ENCODE measurements at places on chromosomes 5 and 9. TPM values are rescaled to one million over a fixed set of nuclear protein-coding genes. Genes with fewer than 3 reads are reported as not detected.

Gene SLC34A3
- not detected for total RNA-seq

Gene TUSC1
- total RNA-seq: 33.5 TPM

Gene IRX1
- 16.7 TPM for total RNA-seq

Gene ANXA2R
- 2.7 TPM for total RNA-seq

Gene C9
- total RNA-seq: not detected

Gene RAD50
- total RNA-seq: 26.0 TPM

Gene NRARP
- 37.8 TPM for total RNA-seq

Gene TAF11L10
- not detected for total RNA-seq

Gene PFN3
- not detected for total RNA-seq

Gene GABBR2
- total RNA-seq: 0.23 TPM

Gene CARTPT
- not detected for total RNA-seq

Gene LCN9
- not detected for total RNA-seq

Gene IRX2
- total RNA-seq: 51.9 TPM

GRCh38 chr5:38600329-38601045 is 44.0 kb upstream of the LIFR start:
- DNase-seq: no peak

GRCh38 chr5:133236541-133236951 is 184.7 kb downstream of the HSPA4 start:
- no peak for DNase-seq

DNA sequence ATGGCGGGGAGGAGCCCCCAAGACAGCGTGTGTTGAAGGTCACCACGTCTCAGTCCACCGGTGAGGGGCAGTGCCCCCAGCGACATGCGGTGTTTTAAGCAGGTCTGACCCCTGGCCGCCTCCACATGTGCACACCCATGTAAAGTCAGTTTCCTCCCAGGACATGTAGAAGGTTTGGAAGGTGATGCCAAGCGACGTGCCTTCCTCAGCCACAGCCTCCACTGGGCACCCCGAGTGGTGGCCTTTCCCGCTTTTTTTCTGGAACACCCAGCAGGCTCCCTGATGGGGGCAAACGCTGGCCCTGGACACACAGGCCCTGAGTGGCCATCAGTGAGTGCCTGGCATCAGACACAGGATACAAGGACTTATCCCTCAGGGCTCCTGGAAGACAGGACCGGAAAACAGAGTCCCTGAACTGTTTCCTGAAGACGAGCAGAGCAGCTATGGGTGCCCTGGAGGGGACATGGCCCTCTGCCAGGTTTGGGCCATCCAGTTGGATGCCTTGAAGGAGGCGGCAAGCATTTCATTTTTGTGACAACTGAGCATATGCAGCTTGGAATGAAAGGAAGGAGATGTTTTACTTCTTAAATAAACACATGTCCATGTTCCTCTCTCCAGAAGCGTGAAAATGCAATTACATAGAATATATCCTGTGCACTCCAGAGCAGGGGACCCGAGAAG is 275.8 kb upstream of the IRX2 start:
- no peak for DNase-seq

- DNase-seq: peak; percentile 7
These were observed 402.7 kb downstream of the SPOCK1 start for GRCh38 chr5:137096149-137097103.

DNA sequence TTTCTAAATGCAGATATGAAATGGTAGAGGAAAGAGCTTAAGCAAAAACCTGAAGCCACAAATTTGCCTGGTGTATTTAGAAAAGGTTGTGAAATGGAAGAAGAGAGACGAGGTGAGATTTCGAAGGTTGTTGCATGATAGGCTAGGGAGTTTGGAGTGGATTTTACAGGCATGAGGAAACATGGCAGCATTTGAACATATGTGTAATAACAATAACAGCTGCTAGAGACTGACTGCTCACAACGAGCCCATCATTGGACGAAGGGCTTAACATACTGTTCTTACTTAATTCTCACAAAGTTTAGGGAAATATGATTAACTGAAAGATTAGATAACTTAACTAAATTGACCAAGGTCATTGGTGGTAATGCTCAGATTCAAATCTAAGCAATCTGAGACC is 108.1 kb downstream of the JAKMIP2 start:
- DNase-seq: no peak

- DNase-seq: no peak
These were observed 8.5 kb downstream of the POLR3G start for GRCh38 chr5:90483206-90483605.

GRCh38 chr5:6822068-6822467 is 108.8 kb downstream of the TENT4A start:
- peak; percentile 37 for DNase-seq

- no peak for DNase-seq
These were observed 2.3 kb upstream of the HK3 start for GRCh38 chr5:176901260-176902101.

DNA sequence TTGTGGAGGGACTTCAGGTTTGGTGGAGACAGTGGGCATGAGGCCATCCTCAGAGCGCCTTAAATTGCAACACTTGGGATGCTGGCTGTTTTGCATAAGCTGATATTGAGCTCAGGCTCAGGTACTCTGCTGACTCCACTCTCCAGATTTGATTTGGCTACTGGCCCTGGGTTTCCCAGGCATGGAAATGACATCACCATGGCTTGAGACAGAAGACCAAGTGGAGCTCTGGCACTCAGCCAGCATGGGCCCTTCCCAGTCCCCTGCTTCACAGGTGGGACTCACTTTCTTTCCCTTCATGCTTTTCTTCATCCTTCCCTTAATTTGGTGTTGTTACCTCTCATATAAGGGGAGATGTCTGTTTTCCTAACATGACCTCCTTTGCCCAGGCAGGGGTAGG is 72.0 kb upstream of the IL12B start:
- no peak for DNase-seq

GRCh38 chr5:61966997-61967396 is 339.0 kb upstream of the KIF2A start:
- no peak for DNase-seq

DNA sequence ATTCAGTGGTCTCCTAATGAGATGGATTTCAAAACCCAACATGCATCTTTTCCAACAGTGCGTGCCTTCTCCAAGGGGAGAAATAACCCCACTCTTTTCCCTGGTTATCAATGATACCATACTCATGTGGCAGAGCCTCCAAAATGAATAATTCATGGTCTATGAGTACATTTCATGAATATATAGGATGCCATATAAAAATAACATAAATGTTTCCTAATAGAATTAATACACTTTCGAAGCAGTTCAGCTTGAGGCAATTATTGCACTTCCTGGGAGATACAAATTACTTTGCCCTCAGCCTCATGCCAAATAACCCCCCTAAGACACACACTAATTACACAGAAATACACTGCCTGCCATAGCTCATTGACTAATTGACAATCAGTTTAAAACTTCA is 318.6 kb downstream of the ZSWIM6 start:
- no peak for DNase-seq

DNA sequence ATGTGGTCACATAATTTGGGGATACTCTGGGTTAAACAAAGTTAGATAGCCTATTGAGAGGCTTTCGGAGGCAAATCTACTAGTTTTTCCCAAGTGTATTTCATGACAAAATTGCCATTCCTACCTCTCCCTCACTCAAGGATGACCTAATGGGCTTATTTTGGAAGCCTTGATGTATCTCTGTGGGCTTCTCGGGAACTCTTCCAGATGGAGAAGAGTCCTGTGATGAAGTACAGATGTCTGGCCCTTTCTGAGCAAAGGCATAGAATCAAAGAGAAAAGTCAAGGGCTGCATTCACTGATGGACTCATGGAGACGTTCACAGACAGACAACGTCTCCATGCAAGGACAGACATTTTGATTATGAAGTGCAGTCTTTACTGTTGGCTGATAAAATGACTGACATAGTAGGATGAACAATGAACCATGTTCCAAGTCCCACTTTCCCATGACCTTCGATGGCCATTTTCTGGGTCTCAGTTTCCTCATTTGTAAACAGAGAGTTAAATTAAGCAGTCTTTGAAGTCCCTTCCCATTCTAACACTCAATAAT is 347.2 kb upstream of the CD180 start:
- DNase-seq: no peak

- DNase-seq: no peak
These were observed 23.6 kb downstream of the IRX4 start for GRCh38 chr5:1859099-1859498.

DNA sequence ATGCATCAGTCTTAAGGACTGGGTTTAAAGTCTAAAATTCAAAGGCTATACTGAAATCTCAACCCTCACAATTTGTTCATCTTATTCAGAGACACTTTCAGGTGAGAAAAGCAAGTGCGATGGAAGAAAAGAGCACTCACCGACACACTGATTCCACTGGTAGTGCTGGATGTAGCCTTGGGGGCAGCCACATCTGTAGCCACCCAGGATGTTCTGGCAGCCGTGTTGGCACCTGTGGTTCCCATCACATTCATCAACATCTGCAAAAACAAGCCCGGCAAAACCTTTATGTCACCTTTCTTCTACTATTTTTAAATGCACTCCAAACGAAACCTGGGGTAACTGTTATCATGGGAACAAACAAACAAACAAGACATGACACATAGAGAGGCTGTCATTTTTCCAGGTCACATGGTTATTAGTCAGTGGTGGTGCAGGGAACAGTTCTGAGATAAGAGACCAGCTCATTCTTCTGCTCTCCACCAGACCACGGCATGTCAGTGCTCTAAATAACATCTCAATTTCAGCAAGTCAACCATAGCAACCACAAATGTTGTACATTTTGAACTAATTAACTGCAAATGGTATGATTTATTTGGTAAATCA is 188.4 kb downstream of the SLC12A2 start:
- no peak for DNase-seq

GRCh38 chr5:98765815-98766214 is 7.6 kb upstream of the RGMB start:
- DNase-seq: no peak

GRCh38 chr5:150137997-150138396 is 17.6 kb downstream of the PDGFRB start:
- no peak for DNase-seq

DNA sequence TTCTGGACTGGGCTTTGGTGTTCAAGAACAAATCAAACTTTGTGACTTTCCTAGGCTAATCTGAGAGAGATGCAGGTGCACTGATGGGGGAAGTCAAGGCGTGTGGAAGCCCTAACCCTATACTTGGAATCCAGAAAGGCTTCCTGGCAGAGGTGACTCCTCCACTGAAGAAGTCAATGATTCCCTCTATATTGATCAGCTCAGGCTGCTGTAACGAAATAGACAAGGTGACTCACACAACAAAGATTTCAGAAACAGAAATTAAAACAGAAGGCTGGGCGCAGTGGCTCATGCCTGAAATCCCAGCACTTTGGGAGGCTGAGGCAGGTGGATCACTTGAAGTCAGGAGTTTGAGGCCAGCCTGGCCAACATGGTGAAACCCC is 69.6 kb upstream of the GGTA1 start:
- DNase-seq: no peak

DNA sequence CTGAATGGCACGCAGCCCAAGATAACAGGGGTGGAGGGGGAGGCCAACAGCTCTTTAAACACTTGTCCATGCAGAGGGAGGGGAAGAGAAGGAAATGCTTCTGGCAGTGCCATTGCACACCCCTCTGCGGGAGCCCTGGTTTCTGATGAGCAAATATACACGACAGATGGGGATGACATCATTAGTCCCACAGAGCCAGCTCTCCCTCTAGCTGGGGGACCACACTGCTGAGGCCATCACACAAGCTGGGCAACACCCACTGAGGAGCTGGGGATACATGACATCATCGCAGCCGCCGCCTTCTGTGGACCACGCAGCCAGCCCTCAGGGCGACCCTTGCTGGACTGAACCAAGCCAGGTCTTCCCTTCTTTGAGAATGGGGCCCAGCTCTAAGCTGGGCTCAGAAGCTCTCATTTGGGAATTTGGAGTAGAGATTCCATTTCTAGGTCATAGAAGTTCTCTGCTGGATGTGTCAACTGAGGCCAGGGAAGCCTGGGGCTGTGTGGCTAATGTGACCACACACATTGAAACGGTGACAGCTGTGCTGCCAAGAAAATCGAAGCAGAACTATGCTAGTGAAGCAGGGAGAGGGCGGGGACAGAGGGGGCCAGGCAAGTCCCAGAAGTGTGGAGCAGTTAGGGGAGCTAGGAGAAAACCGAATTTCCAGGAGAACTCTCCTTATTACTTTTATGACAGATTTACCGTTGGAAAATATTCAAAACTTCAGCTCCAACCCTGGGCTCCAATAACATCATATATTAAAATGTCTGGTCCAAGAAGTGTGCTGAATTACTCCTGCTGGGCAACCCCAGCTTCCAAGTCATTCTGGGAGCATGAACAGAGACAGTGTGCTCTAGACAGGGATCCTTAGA is 79.5 kb downstream of the PRRT1B start:
- DNase-seq: no peak

DNA sequence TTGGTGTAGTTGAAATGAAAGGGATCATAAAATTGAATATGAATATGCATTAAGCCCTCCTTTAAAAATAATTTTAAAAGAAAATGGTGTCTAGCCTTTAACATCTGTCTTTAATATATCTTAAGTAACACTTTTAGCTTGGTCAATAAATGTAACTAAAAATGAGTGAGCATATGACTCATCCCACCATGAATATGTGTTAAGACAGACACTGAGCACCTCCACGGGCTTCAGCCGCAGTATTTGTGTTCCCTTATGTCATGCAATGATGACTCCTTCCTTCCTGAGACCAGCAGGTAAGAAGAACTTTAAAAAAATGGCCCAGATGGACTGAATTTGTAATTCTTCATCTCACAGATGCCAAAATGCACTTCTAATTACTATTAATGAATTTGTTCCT is 563.2 kb downstream of the NR2F1-AS1 start:
- no peak for DNase-seq

- no peak for DNase-seq
These were observed 137.6 kb downstream of the SUSD1 start for GRCh38 chr9:112037281-112038016.

- DNase-seq: no peak
These were observed 1808.6 kb upstream of the NUDT12 start for GRCh38 chr5:105371169-105371568.

DNA sequence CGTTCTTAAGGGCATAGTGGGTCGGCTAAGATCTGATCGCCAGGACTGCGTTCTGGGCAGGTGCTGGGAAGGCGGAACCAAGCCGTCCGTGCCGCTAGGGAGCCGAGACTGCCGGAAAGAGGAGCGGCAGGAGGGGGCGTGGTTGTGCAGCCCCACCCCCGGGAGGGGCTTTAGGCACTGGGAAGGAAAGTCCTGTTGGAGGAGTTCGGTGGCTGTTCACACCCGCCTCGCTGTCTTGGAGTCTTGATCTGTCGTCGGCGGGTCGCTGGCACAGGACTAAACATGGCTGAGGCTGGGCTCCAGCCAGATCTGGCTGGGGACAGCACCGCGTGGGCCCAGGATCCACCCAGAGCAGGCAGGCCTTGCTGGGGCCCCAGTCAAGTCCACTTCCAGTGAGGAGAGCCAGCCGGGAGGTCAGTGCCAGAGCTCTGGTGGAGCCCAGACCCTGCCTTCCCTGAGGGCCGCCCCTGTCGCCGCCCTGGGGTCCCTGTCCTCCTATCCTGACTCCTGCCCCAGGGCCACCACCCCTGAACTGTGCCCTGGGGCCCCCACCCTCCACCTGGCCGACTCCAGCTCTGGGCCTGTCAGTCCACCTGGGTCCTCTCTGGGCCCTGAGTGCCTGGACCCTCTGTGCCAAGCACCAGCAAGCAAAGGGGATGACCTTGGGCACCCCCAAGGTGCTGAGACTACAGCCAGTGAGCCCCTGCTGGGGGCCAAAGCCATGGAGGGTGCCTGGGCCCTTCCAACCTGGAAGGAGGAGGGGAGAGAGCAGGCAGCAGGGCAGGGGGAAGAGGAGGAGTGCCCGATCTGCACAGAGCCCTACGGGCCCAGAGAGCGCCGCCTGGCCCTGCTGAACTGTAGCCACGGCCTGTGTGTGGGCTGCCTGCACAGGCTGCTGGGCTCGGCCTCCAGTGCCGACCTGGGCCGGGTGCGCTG is 4.5 kb downstream of the RNF208 start:
- peak; percentile 94 for DNase-seq

Data from lower leg skin (tissue), 4 donors.